Stimulated activated CD8-positive, alpha-beta memory T cell treated with anti-CD3 and anti-CD28 coated beads, Interleukin-4, amount 100 ng/mL, for 24 hours (primary cell): ENCODE measurements at places on chromosomes 2 and 18.

DNA sequence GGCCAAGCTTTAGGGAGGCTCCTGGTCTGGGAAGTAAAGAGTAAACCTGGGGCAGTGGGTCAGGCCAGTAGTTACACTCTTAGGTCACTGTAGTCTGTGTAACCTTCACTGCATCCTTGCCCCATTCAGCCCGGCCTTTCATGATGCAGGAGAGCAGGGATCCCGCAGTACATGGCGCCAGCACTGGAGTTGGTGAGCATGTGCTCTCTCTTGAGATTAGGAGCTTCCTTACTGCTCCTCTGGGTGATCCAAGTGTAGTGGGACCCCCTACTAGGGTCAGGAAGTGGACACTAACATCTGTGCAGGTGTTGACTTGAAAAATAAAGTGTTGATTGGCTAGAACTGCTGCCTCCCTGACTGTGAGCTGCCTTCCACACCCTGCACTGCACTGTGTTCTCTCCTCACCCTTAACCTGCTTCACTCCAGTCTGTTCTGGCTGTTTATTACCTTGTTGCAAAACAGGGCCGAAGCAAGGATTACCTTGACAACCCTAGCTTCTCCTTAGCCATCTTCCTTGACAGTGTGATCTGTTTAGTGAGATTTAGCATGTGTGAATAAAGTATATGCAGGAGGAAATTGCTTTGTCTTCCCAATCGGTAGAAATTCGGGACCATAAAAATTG is 5.2 kb downstream of the RETREG2 start:
- DNase-seq, result no peak

- no peak for DNase-seq
Measured at GRCh38 chr2:46561731-46562450, 82.5 kb downstream of the TMEM247 start.

DNA sequence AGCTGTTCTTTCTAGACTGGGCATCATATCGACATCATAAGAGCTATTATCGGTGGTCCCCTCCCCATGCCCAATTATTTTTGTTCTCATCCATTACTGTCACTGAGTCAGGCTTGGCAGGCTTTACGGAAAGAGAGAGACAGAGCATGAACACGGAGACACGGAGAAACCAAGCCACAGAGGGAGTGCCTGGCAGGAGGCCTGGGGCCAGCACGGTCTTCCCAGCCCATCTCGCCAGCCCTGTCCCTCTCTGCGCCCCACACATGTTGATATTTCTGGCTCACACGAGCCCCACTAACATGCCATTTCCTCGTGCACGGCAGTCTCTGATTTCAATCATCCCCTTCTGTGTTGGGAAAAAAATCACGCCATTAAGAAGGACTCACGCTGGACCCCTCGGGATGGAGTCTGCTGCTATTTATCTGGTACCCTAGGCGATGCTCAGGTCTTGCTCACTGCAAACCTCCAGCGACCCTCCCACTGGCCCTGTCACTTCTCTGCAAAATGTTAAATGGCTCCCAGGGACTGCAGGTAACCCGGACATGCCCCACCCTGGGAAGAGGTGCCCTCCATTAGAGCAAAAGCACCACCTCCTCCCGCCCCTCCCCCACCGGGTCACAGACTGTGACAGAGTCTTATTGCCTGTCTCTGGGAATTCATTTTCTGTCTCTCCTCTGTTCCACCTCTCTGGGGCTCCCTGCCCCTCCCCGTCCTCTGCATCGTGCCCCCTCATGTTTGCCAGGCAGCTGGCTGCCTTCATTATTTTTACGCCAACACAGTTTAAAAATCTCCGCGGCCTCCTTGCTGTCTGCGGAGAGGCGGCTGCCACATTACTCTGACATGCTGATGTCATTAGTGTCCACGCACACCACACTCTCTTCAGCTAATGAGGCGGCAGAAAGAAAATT is 40.1 kb upstream of the GBX2 start:
- DNase-seq, result no peak

DNA sequence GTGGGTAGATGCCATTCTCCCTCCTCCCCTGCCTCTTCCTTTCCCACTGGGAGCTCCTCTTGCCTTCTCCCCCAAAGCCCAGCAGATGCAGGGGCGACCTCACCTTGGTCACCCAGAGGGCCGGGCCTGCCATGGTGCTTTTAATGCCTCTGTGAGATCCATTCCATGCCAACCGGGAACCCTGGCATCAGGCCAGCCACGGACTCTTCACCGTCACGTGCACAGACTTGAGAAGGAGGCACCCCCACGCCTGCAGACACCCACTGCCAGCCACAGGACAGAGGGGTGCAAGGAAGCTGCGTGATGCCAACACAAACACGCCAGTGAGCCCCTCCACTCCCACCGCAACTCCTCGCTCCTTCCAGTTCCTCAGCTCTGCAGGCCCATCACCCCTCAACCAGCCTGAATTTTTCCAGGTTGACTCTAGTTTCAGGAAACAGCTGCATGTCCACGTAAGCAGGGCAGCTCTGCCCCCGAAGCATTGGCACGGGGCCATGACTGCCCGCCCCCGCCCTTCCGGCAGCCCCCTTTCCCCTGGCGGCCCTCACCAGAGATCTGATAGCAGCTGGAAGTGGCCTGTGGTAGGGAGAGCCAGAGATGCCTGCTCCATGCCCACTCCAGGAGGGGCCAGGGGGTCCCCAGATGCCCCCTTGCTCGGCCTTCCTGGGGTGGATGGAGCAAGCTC is 50.8 kb downstream of the DNMT3A start:
- no peak for DNase-seq

DNA sequence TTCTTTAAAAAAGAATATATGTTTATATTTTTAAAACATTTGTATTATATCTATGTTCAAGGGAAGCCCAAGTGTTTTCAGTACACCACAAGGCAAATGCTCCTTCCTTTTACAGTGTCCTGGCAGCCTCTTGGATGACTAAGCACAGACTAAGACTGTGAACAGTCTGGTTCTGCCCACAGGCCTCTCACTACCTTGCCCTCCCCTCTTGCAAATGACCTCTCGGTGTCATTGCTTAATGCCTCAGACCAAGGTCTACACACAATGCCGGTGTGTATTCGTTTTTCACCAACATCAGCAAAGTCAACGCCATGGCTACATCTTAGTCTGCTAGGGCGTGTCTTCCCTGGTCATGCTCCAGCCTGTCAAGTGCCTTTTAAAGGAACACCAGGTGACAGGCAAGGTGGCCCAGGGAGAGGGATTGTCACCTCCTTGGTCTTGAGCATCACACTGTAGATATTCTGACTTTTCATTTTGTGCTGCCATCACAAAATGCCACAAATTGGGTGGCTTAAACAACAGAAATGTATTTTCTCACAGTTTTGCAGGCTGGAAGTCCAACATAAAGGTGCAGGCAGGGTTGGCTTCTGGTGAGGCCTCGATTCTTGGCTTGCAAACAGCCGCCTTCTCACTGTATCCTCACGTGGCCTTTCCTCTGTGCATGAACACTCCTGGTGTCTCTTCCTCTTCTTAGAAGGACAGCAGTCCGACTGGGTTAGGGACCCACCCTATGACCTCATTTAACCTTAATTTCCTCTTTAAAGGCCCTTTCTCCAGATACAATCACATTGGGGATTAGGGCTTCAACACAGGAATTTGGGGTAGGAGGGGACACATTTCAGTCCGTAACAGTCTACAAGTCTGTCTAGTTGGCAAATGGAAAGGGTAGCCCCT is 266.5 kb downstream of the KLHL29 start:
- no peak for DNase-seq

DNA sequence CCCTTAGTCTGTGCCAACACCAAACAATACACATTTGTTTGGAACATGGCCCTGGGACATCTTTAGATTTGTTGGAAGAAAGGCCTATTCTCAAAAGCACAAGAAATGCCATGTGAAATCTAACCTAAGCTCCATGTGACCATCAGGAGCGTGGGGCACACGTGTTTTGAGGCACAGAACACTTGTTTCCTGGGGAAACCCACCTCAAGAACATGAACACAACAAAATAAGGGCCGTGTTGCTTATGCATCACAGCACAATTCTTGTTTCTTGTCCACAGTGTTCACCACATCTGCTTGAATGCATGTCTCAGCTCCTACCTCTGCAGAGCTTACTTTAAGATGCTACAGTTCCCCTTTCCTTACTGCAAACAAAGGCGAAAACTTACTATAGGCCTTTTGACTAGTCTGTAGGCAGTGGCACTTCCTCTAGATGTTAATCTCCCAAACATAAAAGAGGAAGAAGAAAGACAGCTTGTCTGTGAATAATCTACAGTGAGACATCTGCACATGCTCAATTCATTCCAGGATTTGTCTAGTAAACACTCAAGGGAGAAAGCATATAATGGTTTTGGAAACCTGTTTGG is 165.0 kb downstream of the ANKRD44 start:
- no peak for DNase-seq

DNA sequence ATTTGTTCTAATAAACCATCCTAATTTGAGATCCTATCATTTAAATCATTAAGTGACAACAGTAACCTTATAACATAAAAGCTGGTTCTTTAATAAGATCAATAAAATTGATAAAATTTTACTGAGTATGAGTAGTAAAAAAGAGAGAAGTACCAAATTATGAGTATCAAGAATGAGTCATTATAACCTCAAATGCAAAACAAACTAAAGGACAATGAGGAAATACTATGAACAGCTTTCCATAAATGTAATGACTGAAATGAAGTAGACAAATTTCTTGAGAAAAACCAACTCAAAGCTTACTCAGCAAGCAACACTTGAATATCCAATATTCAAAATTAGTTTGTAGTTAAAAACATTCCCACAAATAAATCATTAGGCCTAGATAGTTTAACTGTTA is 433.0 kb downstream of the ZEB2 start:
- DNase-seq, result no peak

DNA sequence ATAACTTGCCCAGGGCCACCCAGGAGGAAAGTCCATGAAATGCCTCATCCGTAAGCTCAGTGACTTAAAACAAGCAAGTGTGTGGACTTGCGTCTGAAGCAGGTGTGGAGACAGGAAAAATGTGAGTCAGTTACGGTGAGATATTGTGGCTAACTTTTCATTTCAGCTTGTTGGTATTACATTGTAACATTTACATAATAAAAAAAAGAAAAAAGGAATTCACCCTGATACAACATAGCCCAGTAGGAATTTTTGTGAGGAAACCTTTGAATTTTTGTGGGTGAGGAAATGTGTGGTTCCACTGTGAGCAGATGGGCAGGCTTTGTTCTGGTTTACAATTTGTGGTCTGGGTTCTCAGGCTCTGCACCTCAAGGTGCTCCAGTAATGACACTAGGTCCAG is 33.7 kb upstream of the LYPD6B start:
- DNase-seq, result no peak

- no peak for DNase-seq
Measured at GRCh38 chr2:239264838-239265651, 135.8 kb downstream of the HDAC4 start.

GRCh38 chr2:205883965-205884364 is 201.7 kb downstream of the NRP2 start:
- no peak for DNase-seq

DNA sequence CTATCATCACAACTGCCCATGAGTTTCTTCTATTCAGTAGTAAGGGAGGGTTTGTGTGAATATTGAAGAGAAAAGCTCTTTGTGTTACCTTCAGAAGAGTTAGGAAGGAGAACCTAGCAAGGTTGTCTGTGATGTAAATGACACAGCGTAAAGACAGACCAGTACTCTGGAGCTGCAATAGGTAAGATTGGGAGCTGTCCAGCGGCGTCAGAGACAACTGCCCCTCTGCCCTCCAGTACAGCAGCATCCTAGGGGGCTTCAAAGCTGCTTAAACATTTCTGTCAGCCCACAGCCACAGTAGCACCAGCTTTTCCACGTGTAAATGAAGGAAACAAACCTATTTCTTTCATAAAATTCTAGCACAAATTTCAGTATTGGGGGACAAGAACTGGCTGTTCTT is 34.5 kb downstream of the NYAP2 start:
- DNase-seq, result no peak

- DNase-seq, result no peak
Measured at GRCh38 chr2:166891727-166892126, 3.4 kb downstream of the XIRP2 start.

- no peak for DNase-seq
Measured at GRCh38 chr2:32732912-32733472, 105.1 kb downstream of the TTC27 start.

GRCh38 chr2:134594399-134594798 is 124.4 kb downstream of the TMEM163 start:
- DNase-seq, result no peak

GRCh38 chr18:75156139-75156750 is 52.7 kb downstream of the PTGR3 start:
- no peak for DNase-seq

GRCh38 chr18:22813648-22814328 is 119.3 kb upstream of the RBBP8 start:
- no peak for DNase-seq

- DNase-seq, result no peak
Measured at GRCh38 chr2:68889500-68889899, 18.3 kb upstream of the BMP10 start.

DNA sequence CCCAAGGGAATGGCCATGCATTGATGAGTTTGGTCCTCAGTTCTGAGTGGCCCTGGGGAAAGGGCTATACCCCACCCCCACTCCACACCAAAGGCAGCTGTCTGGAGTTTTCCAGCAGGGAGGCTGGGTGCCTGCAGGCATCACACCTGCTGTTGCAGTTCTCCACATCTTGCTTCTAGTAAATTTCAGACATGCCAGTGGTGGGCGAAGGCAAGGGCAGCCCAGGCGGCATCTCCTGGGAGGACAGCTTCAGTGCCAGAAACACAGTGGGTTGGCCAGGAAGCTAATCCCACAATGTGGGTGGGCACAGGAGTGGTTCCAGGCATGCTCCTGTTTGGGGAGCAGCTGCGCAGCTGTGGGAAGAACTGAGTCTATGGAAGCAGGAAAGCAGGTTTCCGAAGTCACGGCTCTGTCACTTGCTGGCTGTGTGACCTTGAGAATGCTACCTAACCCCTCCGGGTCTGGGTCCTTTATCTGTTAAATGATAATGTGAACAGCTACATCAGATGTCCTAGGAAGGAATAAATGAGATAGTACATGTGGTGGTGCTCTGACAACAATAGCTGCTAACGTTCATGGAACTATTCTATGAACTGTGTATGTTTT is 84.6 kb upstream of the SPTBN1 start:
- DNase-seq, result no peak

DNA sequence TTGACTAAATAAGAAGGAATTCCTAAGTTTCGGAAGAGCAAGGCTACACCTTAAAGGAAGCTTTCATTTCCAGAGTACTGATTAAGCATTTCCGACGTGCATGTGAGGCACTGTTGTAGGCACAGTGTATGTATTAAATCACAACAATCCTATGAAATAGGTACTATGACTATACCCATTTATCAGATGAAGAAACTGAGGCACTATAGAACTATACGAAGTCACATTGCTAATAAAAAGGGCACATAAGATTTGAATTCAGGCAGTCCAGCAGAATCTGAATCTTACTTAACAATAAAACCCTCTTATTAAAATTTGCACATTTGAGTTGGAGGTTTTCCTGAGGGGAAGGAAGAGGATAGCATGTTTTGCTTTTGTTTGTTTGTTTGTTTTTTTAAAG is 243.5 kb upstream of the FANCL start:
- no peak for DNase-seq

GRCh38 chr2:186941853-186942252 is 92.9 kb upstream of the ZSWIM2 start:
- no peak for DNase-seq

GRCh38 chr2:50602636-50603327 is 429.1 kb downstream of the NRXN1 start:
- no peak for DNase-seq

- no peak for DNase-seq
Measured at GRCh38 chr18:55425698-55426097, 162.3 kb downstream of the TCF4 start.

- no peak for DNase-seq
Measured at GRCh38 chr2:64915510-64915900, 73.7 kb upstream of the SLC1A4 start.

- no peak for DNase-seq
Measured at GRCh38 chr2:103276869-103277268, 515.0 kb downstream of the TMEM182 start.

- DNase-seq, result no peak
Measured at GRCh38 chr2:231926761-231927565, 767 bp upstream of the NPPC start.
